BE2C (cell line): ENCODE measurements at places on chromosomes 11 and 22.
A peak's percentile ranks its signal among the peaks of the same experiment; 100 is the strongest.

- no peak for DNase-seq
Observed at GRCh38 chr22:42791721-42792452, 65.2 kb downstream of the ARFGAP3 start.

DNA sequence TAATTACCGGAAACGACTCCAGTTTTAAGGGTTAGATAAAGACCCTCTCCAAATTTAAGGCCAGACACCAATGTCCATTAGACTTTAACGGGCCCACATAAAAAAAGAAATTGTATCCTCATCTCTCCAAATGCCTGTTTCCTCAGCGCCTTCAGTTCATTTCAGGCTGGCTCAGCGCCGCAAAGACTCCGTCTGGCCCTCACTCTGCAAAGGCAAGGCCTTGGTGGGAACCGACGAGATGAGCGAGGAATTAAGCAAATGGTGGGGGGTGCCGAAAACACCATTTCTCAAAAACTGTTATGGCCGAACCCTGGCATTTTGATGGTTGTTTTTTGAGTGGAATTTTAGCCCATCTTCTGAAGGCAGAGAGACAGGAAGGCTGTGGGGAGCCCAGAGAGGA, 15.7 kb downstream of the MN1 start:
- no peak for DNase-seq

- DNase-seq, result no peak
Observed at GRCh38 chr11:70790671-70791300, 392.5 kb downstream of the CTTN start.

- no peak for DNase-seq
Observed at GRCh38 chr22:41975299-41976069, 6.2 kb downstream of the SEPTIN3 start.

DNA sequence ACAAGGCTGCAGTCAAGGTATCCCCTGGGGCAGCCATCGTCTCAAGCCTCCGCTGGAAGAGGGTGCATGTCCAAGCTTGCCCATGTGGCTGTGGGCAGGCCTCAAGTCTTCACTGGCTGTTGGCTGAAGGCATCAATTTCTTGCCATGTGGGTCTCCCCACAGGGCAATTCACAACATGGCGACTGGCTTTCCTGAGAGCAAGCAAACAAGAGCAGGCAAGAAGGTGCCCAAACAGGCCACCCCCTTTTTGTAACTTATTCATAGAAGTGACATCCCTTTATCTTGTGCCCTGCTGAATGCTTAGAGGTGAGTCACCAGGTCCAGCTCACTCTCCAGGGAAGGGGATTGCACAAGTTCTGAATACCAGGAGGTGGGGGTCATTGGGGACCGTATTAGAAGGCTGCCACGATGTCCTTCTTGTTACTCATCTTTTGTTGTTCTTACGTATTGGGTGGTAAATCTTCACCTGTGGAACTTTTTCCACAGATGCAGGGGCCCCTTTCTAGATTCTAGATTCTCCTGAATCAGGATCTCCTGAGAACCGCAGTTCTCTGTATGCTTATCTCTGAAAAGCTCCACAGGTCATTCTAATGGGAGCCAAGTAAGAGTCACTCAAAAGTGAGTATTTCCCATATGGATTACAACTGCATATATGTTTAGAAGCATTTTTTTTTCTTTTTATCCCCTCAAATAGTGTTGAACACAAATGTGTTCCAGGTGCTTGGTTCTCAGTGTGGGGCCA, 44.2 kb upstream of the MICAL2 start:
- DNase-seq, result no peak

- no peak for DNase-seq
Observed at GRCh38 chr11:107898270-107898669, 30.0 kb upstream of the RAB39A start.

DNA sequence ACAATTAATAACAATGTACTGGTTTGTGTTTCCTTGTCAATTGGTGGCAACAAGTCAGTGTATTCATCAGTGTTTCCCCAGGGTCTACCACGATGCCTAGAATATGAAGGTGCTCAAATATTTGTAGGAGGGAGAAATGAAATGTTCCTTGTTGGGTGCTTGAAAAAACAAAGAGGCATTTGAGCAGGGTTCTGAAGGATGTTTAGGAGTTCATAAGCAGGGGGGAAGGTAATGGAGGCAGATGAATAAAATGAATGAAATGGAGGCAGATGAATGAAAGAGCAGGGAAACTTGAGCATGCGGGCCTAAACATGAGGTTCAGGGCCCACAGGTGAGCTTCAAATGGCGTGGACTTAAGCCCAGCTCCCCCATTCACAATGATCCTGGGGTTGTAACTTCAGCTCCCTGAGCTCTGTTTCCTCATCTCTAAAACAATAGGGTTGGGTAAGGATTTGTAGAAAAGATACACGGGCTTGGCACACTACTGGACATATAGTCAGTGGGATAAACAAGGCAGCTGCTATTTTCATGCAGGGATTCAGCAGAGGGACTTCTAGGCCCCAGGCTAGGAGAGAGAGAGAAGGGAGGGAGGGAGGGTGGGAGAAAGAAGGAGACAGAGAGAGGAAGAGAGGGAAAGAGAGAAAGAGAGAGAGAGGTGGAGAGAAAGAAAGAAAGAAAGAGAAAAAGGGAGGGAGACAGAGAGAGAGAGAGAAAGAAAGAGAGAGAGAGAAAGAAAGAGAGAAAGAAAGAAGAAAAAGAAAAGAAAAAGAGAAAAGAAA, 73.7 kb downstream of the MN1 start:
- DNase-seq, result no peak

DNA sequence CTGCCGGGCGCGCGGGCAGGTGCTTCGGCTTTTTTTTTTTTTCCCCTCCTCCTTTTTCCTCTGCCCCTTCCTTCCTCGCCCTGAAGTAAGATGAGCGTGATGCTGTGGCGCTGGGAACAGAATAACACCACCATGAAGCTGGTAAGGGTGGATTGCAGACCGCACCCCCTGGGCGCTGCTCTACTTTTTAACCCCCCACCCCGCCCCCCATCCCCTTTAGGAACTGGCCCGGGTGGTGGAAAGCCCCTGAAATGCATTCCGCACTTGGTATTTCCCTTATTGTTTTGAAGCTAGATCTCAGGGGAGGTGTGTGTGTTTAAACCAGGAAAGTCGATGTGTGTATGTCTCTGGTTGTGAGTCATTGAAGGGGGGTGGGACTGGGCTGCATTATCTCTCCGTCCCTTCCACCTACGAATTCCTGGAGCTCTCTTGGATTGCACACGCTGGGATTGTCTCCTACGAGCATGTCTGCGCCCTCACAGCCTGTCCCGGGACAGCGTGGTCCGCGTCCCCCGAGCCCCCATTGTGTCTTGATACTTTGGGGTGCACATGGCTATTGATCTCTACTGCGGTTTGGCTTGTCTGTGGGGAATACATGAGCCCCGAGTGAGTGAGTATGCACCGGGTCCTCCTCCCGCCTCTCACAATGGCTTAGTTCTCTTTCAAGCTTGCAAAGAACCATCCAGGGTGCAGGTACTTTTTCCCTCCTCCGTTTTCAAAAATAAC, 64.9 kb downstream of the NAV2 start:
- no peak for DNase-seq

DNA sequence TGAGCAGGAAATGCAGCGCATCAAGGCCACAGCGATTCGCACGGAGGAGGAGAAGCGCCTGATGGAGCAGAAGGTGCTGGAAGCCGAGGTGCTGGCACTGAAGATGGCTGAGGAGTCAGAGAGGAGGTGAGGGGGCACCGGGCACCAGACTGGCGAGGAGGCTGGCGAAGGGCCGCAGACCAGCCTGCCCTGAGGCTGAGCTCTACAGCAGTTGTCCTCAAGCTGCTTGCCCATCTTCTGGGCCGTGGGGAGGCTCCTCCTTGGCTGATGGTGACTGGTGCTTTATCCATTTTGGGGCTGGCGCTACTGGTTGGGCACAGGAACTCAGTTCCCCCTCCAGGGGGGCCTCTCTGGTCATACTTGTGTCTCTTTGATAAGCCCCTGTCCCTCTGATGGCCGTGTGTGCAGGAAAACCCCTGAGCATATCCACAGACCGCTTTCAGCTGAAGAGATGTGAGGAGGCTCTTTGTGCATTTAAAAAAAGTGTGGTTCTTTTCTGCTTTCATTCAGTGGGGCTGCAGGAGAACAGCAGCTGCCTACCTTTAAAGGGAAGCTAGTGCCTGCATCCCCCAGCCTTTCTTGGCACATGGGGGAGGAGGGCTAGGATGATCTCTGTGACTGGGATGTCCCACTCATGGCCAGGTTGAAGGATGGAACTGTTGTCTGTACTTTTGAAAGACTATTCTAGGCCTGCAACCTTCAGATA, 46.3 kb upstream of the CABP7 start:
- no peak for DNase-seq

DNA sequence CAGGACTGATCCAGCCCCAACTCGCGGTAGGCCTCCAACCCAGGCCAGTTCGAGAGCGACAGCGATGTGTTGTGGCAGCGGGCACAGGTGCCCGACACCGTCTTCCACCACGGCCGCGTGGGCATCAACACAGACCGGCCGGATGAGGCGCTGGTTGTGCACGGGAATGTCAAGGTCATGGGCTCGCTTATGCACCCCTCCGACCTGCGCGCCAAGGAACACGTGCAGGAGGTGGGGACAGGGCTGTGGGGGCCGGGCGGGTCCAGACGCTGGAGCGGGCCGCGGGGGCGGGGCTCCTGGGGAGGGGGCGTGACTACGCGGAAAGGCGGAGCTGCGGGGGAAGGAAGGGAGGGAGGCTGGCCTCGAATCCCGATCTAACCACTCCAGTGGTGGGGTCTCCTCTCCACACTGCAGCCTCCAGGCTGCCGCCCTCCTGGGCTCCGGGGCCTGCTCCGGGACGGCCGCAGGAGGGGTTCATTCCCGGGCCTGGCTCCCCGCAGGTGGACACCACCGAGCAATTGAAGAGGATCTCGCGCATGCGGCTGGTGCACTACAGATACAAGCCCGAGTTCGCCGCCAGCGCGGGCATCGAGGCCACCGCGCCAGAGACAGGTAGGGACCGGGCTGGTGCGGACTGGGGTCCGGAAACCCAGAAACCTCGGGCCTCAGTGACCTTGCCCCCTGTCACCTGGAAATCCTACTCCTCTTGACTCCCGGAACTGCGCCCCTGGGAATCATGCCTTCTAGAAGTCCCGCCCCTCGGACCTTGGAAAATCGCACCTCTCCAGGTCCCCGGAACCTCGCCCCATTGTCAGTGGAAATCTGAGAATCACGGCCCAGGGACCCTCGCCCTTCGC, 14.9 kb downstream of the TMEM258 start:
- DNase-seq, result no peak

DNA sequence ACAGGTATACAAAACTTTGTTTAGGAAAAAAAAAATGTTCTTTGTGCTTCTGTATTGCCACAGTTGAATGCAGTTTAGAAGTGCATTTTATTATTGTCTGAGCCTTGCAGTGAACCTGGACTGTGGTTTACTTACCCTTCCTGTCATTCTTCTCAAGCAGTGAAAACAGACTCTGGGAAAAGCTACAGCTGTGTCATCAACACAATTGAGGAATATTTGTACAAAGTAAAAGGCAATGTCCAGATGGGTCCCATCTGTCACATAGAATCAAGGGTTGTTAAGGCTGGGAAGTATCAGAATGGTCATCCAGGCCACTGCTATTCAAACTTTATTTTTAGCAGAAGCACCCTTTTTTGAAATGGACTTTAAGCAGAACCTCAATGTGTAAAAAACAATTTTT, 73.3 kb downstream of the TRIM44 start:
- no peak for DNase-seq

DNA sequence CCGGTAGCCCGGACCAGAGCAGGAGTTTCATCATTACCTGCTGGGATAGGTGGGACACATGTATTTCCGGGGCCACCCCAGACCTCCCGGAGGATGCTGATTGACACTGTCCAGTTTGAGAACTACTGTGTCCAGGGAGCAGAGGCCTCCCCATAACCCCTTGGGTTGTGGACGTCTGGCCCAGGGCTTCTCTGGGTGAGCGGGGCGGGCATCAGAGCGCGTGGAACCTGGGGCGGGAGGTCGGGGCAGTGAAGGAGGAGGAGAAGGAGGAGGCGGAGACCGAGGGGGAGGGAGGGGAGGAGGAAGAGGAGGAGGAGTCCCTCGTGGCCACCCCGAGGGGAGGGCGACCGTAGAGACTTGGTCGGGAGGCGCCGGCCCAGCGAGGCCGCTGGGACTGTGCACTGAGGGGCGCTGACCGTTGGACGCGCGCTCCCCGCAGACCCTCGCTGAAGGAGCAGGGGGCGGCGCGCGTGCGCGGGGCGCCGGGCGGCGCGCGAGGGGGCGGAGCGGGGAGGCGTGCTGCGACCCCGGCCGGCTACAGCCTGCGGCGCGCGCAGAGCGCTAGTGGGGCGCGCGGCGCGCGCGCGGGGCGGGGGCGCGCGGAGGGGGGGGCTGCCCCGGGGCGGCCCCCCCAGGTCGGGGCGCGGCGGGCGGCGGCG, at the start of gene GRK3:
TSS of gene GRK3 (plus strand) at position 356 of the 659 bp plus-strand sequence. CDS start 366 bp downstream, outside the sequence.
- DNase-seq, result peak; percentile 89

- no peak for DNase-seq
Observed at GRCh38 chr11:10908215-10908951, 50.5 kb upstream of the ZBED5 start.

GRCh38 chr22:37051391-37052385, at the start of gene KCTD17:
KCTD17 (plus strand) TSS chr22:37051742; CDS start chr22:37051761, 19 bp downstream.
- DNase-seq, result peak; percentile 86

- DNase-seq, result no peak
Observed at GRCh38 chr22:22130953-22131608, 113.5 kb upstream of the VPREB1 start.

GRCh38 chr22:28630177-28630574, 49.5 kb downstream of the TTC28 start:
- no peak for DNase-seq

DNA sequence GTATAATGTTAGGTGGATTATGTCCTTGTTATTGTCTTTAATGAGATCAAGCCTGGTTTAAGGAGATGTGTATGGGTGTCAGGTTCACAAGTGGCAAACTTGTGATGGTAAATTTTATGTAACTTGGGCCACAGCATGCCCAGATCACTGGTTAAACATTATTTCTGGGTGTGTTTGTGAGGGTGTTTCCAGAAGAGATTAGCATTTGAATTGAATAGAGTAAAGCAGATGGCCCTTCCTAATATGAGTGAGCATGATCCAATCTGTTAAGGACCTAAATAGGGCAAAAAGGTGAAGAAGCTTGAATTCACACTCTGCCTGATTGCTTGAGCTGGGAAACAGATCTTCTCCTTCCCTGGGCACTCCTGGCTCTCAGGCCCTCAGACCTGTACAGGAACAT, 20.7 kb downstream of the OR5B21 start:
- DNase-seq, result no peak

GRCh38 chr11:88326099-88326498, 11.4 kb downstream of the CTSC start:
- no peak for DNase-seq

- no peak for DNase-seq
Observed at GRCh38 chr22:28910569-28911303, 27.4 kb downstream of the ZNRF3 start.

DNA sequence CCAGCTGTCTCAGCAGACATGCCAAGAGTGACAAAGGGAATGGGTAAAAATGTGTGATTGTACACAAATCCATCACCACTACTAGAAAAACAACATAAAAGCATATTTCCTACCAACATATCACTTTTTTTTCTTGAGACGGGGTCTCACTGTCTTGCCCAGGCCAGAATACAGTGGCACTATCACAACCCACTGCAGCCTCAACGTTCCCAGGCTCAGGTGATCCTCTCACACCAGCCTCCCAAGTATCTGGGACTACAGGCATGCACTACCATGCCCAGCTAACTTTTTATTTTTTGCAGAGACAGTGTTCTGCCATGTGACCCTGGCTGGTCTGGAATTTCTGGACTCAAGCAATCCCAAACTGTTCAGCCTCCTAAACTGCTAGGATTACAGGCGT, 5.2 kb downstream of the MTMR2 start:
- DNase-seq, result no peak
